ENCODE measurements at places on chromosomes 12 and 14. TPM values are rescaled to one million over a fixed set of nuclear protein-coding genes. Genes with fewer than 3 reads are reported as not detected.

- no peak for DNase-seq
Measured at GRCh38 chr14:105479431-105480158, 5.0 kb downstream of the CRIP2 start.

- DNase-seq, result no peak
Measured at GRCh38 chr12:7362734-7363133, 58.9 kb downstream of the ACSM4 start.

Gene CMTM5
- total RNA-seq, result not detected

DNA sequence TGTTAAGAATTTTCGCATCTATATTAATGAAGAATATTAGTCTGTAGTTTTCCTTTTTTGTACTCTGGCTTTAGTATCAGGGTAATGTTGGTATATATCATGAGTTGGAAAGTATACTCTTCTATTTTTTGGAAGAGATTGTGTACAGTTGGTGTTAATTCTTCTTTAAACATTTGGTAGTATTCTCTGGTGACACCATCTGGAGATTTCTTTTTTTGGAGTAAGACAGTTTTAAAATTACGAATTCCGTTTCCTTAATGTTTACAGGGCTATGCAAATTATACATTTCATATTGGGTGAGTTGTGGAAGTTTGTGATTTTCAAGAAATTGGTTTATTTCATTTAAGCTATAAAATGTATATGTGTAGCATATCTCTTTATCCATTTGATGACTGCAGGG is 183.8 kb upstream of the NOS1 start:
- DNase-seq, result no peak

DNA sequence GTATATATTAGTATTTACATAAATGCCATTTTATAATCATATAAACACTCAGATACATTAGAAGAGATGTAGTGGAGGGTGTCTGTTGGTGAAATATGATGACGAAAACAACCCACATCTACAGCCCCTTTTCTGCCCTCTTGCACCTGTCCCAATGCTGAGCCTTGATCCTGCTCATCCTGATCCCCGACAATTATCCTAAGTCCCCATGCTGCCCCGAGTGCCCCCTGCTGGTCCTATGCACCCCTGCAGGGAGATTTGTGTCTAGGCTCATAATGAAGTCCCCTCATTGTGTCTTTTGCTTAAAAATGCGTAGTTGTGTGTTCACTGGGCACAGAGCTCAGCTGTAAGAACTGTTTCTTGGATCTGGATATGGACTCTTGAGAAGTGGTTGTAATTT is 554.5 kb downstream of the TMEM121 start:
- no peak for DNase-seq

Gene CLEC4C
- total RNA-seq, result not detected

DNA sequence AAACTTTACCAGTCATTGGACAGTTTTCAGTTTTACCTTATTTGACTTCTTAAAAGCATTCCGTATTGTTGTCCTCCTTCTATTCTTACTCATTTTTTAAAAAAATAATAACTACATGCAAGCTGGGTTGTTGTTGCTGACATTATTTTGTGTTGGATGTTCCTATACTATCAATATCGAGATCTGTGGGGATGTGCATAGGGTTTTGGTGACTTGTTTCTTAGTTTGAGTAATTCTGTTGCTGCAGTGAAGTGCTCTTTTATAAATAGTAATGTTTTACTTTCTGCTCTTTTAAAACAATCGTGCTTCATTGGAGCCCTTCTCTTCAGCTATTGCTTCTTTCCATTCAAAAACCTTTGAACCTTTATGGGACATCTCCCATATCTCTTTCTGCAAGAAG is 79.4 kb downstream of the METTL25 start:
- no peak for DNase-seq

- DNase-seq, result no peak
Measured at GRCh38 chr14:103562179-103562428, 353 bp downstream of the BAG5 start.

- no peak for DNase-seq
Measured at GRCh38 chr14:54116198-54116885, 159.7 kb upstream of the BMP4 start.

GRCh38 chr12:77116277-77116676 is 50.9 kb upstream of the E2F7 start:
- DNase-seq, result no peak

DNA sequence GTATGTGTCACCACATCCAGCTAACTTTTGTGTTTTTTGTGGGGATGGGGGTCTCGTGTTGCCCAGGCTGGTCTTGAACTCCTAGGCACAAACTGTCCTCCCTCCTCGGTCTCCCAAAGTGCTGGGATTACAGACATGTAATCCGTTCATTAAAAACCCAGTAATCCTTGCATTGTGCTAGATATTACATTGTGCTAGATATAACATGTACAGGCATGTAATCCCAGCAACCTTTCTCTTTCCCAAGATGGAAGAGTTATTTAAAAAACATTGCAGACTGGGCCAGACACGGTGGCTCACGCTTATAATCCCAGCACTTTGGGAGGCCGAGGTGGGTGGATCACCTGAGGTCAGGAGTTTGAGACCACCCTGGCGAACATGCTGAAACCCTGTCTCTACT is 19.7 kb downstream of the ELK3 start:
- no peak for DNase-seq

DNA sequence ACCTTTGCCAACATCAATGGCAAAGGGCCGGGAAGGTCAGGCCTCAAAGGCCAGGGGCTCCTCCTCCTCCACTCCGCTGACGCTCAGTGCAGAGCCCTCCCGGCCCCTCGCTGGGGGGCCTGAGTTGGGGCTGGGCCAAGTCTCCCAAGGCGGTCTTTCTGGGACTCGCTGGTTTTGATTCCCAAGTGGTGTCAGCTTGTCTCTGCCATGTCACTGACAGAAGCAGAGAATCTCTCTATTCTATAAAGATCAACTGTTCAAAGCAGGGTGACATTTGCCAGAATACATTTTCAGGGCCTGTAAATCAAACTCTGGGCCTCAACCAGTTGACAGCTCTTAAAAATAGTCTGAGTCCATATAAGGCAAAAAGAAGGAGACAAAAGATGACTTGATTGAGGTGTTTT is 75.9 kb downstream of the CCDC88C start:
- DNase-seq, result no peak

- DNase-seq, result no peak
Measured at GRCh38 chr14:94646066-94646465, 33.9 kb downstream of the SERPINA3 start.

- DNase-seq, result no peak
Measured at GRCh38 chr12:122117979-122118378, 39.4 kb downstream of the MLXIP start.

- DNase-seq, result no peak
Measured at GRCh38 chr14:26595926-26596542, 1.8 kb downstream of the NOVA1 start.

Gene KLRD1
- total RNA-seq, result 19.8 TPM

- DNase-seq, result no peak
Measured at GRCh38 chr12:47715877-47716548, 9.3 kb downstream of the ENDOU start.

- no peak for DNase-seq
Measured at GRCh38 chr14:81281332-81281731, 60.6 kb upstream of the GTF2A1 start.

DNA sequence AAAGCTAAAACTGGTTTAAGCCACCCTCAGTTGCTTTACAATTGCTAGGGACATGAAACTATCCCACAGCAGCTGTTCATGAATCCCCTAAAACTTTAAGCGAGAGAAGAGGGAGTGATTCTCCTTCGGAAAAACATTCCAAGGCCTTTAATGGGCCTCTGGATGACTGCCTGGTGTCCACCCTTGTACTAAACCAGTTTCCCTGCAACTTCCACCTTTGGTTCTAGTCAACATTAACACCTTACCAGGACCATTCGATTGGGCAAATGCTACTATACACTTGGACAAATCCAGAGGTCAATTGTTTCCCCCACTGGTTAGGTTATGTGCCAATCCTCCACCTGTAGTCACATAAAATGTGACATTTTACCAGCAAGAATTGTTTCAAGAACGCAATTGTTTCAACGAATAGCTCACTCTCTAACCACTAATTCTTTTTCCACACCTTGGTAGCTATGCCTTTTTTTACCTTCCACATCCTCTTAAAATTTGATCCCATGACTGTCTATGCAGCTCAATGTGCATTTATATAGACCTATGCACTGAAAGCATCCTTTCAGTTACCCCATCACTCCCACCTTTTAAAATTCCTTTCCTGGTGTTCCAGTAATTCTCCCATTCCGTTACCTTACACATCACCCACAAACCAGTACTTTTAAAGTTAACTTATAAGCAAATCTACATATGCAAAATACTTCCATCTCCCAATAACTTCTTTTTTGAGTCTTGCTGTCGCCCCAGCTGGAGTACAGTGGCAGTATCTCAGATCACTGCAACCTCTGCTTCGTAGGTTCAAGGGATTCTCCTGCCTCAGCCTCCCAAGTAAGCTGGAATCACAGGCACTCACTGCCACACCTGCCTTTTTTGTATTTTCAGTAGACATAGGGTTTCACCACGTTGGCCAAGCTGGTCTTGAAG is 3.6 kb downstream of the UBC start:
- DNase-seq, result no peak

Gene LYZ
- total RNA-seq, result 16.4 TPM

DNA sequence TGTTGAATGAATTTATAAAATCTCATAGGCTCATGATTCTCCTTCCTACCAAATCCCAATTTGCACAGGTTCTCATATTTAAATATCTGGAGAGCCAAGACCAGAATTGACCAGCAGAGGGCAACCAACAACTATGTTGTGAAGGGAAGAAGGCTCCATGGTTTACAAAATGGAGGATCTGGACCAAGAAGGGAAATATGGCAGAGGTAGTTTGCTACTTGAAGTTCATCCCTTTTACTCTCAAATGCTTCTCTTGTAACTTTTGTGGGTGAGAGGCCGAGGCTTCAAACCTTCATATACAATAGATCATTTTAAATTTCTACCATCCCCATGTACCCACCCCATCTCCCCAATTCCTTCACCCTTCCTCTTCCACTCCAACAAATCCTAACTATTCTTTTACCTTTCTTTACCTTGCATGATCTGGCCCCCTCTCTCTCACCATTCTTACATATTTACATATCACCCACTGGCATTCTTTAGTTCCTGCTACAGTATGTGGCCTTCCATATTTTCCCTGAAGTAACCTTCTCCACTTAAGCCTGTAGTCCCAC is 3.8 kb upstream of the SMARCC2 start:
- DNase-seq, result no peak

Gene NINJ2
- 5.4 TPM for total RNA-seq

DNA sequence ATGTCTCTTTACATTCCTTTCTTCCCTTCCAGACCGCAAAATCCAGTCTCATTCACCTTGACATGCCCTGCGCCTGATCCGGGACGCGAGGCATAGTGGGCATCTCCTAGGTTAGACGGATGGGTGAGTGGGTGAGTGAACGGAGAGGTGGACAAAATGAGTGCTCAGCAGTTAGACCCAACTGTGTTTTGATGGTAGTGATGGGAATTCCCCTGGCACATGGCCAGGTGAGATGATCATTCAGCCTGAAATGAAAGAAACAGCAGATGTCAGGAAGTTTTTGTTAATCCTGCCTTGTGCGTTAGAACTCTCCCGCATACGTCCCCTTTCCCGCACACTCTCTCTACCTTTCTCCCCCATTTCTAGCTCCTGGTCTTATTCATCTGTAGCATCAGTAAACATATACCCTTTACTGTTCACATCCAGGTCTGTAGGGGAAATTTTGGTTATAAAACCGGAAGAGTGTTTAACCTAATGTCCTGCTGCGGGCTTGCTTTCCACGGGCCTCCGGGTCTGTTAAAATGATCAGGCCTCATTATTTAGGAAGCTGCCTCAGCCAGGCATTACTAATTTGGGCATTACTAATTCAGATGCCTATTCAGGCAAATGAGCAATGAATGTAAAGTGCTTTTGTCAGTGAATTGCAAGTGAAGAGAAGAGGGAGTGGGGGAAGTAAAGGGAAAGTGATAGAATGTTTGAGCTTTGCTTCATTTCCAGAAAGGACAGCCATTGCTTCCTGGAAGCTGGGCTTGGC is 172.8 kb downstream of the ETV6 start:
- DNase-seq, result no peak

Gene PAH
- not detected for total RNA-seq

DNA sequence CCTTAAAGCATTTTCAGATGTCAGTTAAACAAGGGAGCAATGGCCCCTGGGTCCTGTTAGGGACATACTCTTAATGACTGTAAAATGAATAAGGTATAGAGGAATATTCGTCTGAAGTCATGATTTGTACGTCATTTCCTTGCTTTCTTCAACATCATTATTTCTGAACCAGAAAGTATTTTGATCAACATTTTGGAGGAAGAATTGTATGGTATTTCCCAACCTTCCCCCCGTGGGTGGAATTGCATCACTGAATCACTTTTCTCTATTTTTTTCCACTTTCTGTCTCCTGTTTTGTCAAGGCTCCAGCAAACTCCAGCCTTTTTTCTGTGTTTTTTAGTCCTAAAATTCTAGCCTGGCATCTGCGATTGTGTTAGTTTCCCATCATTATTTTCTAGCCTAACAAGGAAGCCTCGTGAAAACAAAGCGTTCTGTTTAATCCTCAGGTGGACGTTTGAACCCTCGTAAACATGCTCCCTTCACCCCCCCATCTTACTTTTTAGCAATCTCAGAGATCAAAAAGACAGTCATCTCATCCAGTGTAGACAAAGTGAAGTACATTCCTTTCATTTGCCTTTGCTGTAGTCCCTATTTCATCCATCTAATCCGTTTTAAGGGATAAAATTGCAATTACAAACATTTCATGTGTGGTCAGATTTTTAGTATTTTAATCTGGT is 62.3 kb downstream of the ETV6 start:
- DNase-seq, result no peak

DNA sequence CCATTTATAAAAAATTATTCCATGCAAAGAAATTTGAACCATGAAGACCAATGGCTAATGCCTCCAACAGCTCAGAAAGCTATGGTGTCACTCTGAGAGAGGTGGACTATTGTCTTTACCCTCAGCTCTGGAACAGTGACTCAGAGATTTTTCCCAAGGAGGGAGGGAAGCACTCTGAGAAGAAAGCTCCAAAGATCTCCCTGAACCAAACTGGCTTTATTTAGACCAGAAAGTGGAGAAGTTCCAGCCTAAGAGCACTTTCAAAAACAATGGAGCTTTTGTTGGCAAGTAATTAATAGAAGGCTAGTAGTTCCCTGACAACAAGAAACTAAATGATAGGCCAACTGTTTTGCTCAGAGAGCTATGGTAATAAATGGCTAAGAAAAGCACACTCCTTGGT is 599.9 kb upstream of the MDGA2 start:
- DNase-seq, result no peak

DNA sequence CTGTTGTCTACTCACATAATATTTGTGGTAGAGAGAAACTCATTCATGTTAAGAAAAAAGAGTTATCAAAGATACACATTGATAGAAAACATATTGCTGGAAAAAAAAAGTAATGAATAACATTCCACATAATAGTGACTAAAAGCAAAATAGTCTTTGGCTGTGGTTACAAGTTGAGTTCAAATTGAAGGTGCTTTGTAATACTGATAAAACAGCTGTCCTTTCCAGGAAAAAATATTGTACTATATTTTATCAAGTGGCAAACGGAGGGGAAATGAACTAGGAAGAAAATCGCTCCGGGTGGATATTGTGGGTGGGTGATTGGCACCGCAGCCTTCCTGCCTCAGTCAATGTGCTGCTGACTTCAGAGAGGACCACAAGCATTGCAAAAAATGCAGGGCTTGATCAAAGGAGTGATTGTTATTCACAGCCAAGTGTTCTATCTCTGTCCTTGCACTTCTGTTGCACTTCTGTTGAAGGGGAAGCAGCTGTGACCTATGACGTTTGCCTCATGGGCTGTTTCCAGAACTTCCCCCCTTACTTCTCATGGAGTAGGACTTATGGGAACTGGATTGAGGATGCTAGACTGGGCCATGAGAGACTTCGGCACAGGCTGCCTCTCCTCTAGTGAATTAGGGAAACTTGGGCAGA is 114.4 kb downstream of the VRK1 start:
- DNase-seq, result no peak

GRCh38 chr12:70645494-70646317 is 8.5 kb upstream of the PTPRB start:
- no peak for DNase-seq

All from activated naive CD8-positive, alpha-beta T cell treated with anti-CD3 and anti-CD28 coated beads, Interleukin-2, amount 10 ng/mL, durations not matched to agents 7 days and 5 days (primary cell).